ENCODE measurements at places on chromosomes 5 and 9. TPM values are rescaled to one million over a fixed set of nuclear protein-coding genes. Genes with fewer than 3 reads are reported as not detected.

GRCh38 chr5:30392897-30393296, 800.6 kb upstream of the CDH6 start:
- DNase-seq: peak; percentile 6
- H3K27ac ChIP-seq: no peak overlapping the region
- no peak overlapping the region for H3K4me3 ChIP-seq
- no peaks in the 10 kb centered on the region for H3K4me1 ChIP-seq
- no peaks in the 10 kb centered on the region for H3K36me3 ChIP-seq
- no peaks in the 10 kb centered on the region for H3K27me3 ChIP-seq

- DNase-seq: no peak
- H3K27ac ChIP-seq: no peak within 1 kb of the TSS
- H3K4me1 ChIP-seq: no peaks in the 10 kb centered on the region
Observed at GRCh38 chr5:139394654-139395566, at the start of gene PROB1. PROB1 (minus strand) TSS chr5:139395104; CDS start chr5:139395081, 23 bp downstream.

- H3K27me3 ChIP-seq: no peaks in the 10 kb centered on the region
- peaks cover 29% of the 10 kb centered on the region for H3K36me3 ChIP-seq
- no peak for DNase-seq
Observed at GRCh38 chr5:80140496-80140895, 105.3 kb downstream of the THBS4 start.

GRCh38 chr5:162683284-162683683, 615.7 kb downstream of the GABRG2 start:
- peaks cover 2% of the 10 kb centered on the region for H3K4me1 ChIP-seq
- H3K4me3 ChIP-seq: no peak overlapping the region
- H3K36me3 ChIP-seq: no peaks in the 10 kb centered on the region
- no peaks in the 10 kb centered on the region for H3K27me3 ChIP-seq
- peak; percentile 77 for DNase-seq

DNA sequence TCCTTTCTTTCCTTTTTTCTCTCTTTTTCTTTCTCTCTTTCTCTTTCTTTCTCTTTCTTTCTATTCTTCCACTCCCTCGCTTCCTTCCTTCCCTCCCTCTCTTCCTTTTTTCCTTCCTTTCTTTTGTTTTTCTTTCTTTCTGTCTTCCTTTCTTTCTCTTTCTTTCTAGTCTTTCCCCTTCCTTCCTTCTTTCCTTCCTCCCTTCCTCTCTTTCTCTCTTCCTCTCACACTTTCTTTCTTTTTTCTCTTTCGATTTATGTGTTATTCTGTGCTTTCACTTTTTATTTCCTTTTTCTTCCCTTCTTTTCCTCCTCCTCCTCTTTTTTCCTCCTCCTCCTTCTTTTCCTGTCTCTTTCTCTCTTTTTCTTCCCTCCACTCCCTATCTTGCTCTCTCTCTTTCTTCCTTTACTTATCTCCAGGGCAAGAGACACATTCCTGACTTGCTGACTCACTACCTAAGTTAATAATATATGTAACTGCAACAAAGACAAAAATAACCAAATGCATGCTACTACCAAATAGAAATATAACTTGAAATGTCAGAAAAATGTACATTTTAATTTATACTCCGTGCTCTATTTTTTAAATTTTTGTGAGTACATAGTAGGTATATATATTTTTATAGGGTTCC, 445.5 kb downstream of the GABRG2 start:
- no peak overlapping the region for H3K27ac ChIP-seq
- no peaks in the 10 kb centered on the region for H3K36me3 ChIP-seq
- DNase-seq: no peak
- H3K4me1 ChIP-seq: no peaks in the 10 kb centered on the region

CCL27 gene
- not detected for polyA plus RNA-seq

LRRTM2 gene
- not detected for polyA plus RNA-seq

GRCh38 chr9:120712539-120713031, 1.7 kb downstream of the MEGF9 start:
- no peaks in the 10 kb centered on the region for H3K4me1 ChIP-seq
- peaks cover 10% of the 10 kb centered on the region for H3K36me3 ChIP-seq
- H3K27ac ChIP-seq: peak overlapping the region; percentile 73
- no peaks in the 10 kb centered on the region for H3K27me3 ChIP-seq
- DNase-seq: peak; percentile 84
- H3K4me3 ChIP-seq: peak overlapping the region; percentile 91

GRCh38 chr5:133539818-133540217, 72.5 kb downstream of the FSTL4 start:
- no peaks in the 10 kb centered on the region for H3K36me3 ChIP-seq
- H3K4me3 ChIP-seq: no peak overlapping the region
- no peak overlapping the region for H3K27ac ChIP-seq
- no peaks in the 10 kb centered on the region for H3K4me1 ChIP-seq
- H3K27me3 ChIP-seq: peaks cover 3% of the 10 kb centered on the region

DNA sequence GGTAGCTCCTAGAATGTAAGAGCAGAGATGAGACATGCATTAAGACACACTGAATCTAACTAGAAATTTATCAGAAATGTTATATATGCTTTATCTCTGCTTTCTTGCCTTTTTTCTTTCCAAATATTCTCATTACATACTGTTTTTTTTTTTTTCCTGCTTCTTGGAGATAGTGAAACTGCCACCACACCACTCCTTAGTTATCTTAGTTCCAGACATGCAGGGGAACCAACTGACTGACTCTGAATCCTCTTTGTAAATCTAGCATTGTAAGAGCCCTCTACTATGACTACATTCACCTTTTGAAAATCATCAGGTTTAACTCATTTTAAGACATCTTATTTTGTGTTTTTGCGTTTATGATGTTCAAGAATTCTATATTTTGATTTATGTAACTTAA, 181.3 kb upstream of the ST8SIA4 start:
- H3K4me1 ChIP-seq: no peaks in the 10 kb centered on the region
- no peak overlapping the region for H3K27ac ChIP-seq
- H3K4me3 ChIP-seq: no peak overlapping the region
- no peaks in the 10 kb centered on the region for H3K27me3 ChIP-seq

GRCh38 chr5:132760601-132761317, 13.5 kb downstream of the CCNI2 start:
- H3K27ac ChIP-seq: no peak overlapping the region
- H3K4me1 ChIP-seq: no peaks in the 10 kb centered on the region
- DNase-seq: no peak
- H3K27me3 ChIP-seq: no peaks in the 10 kb centered on the region

AK1 gene
- polyA plus RNA-seq: 50.8 TPM

GNA14 gene
- polyA plus RNA-seq: not detected

QRFP gene
- polyA plus RNA-seq: 0.37 TPM

- no peaks in the 10 kb centered on the region for H3K4me1 ChIP-seq
- H3K4me3 ChIP-seq: no peak overlapping the region
- no peak overlapping the region for H3K27ac ChIP-seq
- no peak for DNase-seq
- no peaks in the 10 kb centered on the region for H3K36me3 ChIP-seq
Observed at GRCh38 chr9:135067096-135067710, 20.3 kb upstream of the OLFM1 start.

DNA sequence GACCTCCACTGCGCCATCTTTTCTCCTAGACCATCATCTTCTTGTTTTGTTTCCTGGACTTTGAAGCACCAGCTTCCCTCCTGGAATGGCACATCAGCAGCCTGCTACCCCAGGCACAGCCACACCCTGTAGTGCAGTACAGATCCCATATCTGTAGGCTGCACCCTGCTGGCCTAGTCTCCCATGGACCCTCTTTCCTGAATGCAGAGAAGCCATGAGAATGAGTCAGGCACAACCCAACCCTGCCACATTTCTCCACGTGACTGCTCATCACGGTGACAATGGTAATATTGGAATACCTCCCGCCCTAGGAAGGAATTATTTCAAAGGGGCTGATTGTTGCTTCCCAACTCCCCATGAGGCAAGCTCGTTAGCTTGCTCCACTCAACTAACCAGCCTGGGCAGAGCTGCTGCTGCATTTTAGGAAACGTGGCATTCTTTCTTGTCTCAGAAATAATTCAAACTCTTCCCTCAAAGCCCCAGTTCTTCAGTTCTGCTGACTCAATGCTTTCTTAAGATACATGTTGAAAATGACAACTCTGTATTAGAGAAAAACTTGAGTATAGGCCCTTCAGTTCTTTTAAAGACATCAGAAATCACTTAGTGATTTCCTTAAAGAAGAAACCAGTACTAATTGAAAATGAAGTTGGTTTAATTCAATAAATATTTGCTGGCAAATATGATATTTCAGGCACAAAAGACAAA, 328.1 kb downstream of the MLLT3 start:
- H3K27ac ChIP-seq: no peak overlapping the region
- no peaks in the 10 kb centered on the region for H3K4me1 ChIP-seq
- no peaks in the 10 kb centered on the region for H3K27me3 ChIP-seq
- DNase-seq: no peak
- no peak overlapping the region for H3K4me3 ChIP-seq

GRCh38 chr9:136345281-136346156, 18.0 kb downstream of the DNLZ start:
- H3K4me3 ChIP-seq: no peak overlapping the region
- peak; percentile 15 for DNase-seq
- H3K36me3 ChIP-seq: peaks cover 23% of the 10 kb centered on the region
- peaks cover 37% of the 10 kb centered on the region for H3K4me1 ChIP-seq
- H3K27ac ChIP-seq: no peak overlapping the region

- no peak overlapping the region for H3K4me3 ChIP-seq
- H3K4me1 ChIP-seq: no peaks in the 10 kb centered on the region
- DNase-seq: no peak
- H3K27me3 ChIP-seq: no peaks in the 10 kb centered on the region
Observed at GRCh38 chr5:417301-418161, 25.4 kb upstream of the EXOC3 start.

DNA sequence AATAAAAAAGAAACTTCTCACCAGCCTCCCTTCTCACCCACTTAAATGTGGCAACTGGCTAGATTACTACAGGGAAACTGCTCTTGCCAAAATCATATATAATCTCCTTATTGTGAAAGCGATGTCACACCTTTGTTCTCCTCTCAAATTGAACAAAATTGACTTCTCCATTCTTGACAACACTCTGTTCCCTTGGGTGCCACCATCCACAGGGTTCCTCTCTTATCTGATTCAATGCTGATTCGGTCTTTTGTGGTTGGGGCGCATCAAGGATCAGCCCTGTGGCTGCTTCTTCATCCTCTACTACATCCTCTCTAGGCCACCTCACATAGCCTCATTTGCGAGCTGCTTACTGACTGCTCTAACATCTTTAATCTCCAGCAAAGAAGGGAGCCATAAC, 86.1 kb downstream of the EDIL3 start:
- no peaks in the 10 kb centered on the region for H3K36me3 ChIP-seq
- DNase-seq: no peak
- H3K4me3 ChIP-seq: no peak overlapping the region
- no peaks in the 10 kb centered on the region for H3K27me3 ChIP-seq
- H3K4me1 ChIP-seq: no peaks in the 10 kb centered on the region

DNA sequence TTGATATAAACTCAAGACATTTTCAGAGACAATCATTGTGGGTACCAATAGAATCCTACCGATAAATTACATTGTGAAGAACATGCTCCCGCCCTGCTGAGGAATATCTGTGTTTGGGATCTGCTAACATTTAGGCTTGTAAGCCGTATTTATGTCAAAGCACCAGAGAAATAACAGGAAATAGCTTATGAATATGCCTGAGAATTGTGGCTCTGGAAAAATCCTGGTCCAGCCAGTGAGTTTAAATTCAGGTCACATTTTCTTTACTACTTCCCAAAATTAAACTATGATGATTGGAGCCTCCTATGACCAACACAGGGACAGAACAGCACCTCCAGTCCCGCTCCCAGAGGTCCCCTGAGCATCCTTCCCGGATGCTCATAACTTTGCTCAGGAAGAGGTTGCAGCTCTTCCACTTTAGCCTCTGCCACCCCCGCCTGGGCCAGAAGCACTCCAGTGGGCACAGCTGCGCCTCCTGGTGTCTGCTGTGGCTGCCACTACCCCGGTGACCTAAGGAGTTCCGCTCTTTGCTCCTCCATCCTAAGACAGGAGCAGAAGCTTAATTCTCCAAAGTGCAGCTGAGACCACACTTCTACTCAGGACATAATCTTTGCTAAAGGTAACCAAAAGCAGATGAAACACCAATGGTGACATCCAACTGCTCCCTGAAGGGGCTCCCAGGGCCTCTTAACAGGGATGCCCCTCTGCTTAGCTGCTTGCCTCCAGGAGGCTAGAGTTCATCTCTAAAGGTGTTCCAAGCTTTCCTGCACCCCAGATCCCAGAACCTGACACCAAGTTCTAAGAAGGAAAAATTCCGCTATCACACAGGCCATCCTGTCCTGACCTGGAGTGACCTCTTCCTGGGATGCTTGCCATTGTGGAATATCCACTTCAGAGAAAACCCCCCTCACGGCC, 58.8 kb downstream of the SLC1A1 start:
- DNase-seq: peak; percentile 27
- H3K4me3 ChIP-seq: no peak overlapping the region
- no peak overlapping the region for H3K27ac ChIP-seq
- H3K4me1 ChIP-seq: peaks cover 2% of the 10 kb centered on the region

- H3K27ac ChIP-seq: no peak overlapping the region
- no peaks in the 10 kb centered on the region for H3K36me3 ChIP-seq
- peaks cover 81% of the 10 kb centered on the region for H3K27me3 ChIP-seq
- H3K4me1 ChIP-seq: peaks cover 2% of the 10 kb centered on the region
Observed at GRCh38 chr9:123997665-123998277, 13.8 kb upstream of the LHX2 start.
